Stimulated activated naive CD4-positive, alpha-beta T cell (primary cell): ENCODE measurements at places on chromosomes 1 and 21.

- DNase-seq = no peak
Observed at GRCh38 chr21:17828223-17828622, 9.1 kb upstream of the C21orf91 start.

- no peak for DNase-seq
Observed at GRCh38 chr1:246742396-246742795, 18.2 kb downstream of the SCCPDH start.

GRCh38 chr1:191240925-191241324 lies 763.3 kb upstream of the BRINP3 start:
- no peak for DNase-seq

DNA sequence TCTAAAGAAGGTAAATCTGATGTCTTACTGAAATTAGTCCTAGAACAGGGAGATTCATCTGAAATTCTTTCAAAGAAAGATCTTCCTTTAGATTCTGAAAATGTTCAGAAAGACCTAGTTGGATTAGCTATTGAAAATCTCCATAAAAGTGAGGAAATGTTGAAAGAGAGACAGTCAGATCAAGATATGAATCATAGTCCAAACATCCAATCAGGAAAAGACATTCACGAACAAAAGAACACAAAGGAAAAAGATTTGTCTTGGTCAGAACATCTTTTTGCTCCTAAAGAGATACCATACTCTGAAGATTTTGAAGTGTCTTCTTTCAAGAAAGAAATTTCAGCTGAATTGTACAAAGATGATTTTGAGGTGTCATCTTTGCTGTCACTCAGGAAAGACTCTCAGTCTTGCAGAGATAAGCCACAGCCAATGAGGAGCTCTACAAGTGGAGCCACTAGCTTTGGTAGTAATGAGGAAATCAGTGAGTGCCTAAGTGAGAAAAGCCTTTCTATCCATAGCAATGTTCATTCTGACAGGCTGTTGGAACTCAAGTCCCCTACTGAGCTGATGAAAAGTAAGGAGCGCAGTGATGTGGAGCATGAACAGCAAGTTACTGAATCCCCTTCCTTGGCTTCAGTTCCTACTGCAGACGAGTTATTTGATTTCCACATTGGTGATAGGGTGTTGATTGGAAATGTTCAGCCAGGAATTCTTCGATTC lies 61.6 kb upstream of the QSOX1 start:
- DNase-seq = no peak

DNA sequence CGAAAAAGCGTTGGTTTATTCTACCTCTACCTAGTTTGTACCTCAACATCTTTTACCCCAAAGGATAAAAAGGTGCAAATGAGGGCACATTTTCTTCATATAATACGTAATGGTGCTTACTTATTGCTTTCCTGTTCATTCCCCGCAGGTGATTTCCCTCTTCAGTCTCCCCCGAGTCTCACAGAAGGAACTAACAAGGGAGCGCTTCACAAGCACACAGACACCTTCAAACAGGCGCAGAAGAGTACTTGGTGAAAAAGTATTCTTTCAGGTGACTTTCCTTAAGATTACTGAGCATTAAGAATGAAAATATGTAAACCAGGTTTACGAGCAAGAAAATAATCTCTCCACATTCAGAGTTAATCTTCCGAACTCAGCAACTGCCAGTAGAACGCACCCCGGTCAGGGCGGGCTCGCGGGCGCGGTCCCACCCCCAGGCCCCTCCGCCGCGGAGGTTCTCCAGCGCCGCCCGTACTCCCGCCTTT lies 511 bp upstream of the RABGAP1L start:
- DNase-seq = no peak

DNA sequence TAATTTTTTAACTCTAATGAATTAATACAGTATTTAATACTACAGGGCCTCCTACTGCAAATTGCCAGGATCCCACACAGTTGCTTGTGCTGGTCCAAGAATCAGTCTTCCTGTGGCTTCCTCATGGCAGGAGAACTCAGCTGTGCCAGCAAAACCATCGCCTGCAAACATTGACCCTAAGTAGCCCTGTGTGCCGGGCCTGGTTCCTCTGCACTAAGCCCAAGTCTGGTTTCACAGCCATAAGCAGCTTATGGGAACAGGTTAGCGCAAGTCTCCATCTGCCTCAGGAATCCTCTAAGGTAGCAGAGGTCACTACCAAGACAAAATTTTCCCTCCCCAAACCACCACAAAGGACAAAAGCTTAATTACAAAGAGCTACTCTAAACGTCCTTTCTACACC lies 216.6 kb downstream of the PLA2G4A start:
- no peak for DNase-seq

- no peak for DNase-seq
Observed at GRCh38 chr1:31010086-31010989, 55.2 kb downstream of the PUM1 start.

GRCh38 chr1:60133848-60134247 lies 60.3 kb upstream of the C1orf87 start:
- DNase-seq = no peak

DNA sequence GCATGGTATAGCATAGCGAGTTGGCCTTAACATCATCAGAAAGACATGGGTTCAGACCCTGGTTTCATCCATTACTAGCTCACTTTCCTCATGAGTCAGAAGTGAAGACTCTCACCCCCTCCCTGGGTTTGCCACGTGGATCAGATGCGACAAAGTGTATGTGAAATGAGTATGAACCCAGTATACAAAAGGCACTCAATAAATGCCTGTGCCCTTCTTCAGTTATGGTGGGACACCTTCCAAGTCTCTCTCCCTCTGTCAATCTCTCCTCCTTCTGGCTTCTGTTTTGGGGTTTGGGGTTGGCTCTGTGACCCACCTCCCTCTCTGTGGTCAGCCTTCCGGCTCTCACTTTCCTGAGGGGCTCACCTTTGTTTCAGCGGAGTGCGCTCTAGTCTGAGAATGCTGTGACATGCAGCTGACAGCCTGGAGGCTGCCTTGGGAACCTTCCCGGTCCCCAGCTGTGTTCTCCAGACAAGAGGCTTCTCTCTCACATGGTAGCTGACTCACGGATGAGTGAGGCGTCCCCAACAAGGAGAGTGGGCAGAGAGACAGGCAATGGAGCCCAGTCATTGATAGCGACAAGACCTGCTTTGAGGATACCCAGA lies 155.0 kb upstream of the EDN2 start:
- DNase-seq = no peak

DNA sequence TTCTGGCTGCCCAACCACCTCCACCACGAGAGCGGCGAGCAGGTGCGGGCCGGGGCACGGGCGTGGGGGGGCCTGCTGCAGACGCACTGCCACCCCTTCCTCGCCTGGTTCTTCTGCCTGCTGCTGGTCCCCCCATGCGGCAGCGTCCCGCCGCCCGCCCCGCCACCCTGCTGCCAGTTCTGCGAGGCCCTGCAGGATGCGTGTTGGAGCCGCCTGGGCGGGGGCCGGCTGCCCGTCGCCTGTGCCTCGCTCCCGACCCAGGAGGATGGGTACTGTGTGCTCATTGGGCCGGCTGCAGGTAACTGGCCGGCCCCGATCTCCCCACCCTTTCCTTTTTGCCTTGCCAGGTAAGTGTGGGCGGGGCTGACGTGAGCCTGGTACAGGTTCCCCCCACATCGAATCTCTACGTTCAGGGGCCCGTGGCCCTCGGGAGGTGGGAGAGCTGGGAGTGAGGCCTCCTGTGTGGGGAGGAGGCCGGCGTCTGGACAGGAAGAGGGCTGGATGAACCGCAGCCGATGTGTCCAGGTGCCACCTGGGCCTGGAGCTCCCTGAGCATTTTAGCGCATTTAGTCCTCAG lies 51.7 kb downstream of the COL18A1 start:
- DNase-seq = no peak

- no peak for DNase-seq
Observed at GRCh38 chr1:204647114-204647804, 38.3 kb downstream of the LRRN2 start.
